C1 segment of cervical spinal cord (tissue), 14 donors: ENCODE measurements at places on chromosomes 3 and 15.

GRCh38 chr3:169659820-169660674 is 3.5 kb downstream of the MECOM start:
- no peak for DNase-seq

DNA sequence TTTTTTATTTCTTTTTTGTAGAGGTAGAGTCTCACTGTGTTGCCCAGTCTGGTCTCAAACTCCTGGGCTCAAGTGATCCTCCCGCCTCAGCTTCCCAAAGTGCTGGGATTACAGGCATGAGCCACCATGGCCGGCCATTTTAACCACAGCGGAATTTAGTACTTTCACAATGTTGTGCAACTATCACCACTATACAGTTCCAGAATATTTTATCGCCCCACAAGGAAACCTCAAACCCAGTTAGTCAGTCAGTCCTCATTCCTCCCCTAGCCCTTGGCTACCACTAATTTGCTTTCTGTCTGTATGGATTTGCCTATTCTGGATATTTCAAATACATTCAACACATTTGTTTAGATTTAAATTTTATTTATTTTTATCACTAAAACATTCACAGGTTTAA is 15.5 kb upstream of the HOMER2 start:
- no peak for DNase-seq

GRCh38 chr3:85270488-85270887 is 311.7 kb downstream of the CADM2 start:
- DNase-seq = no peak

GRCh38 chr15:36403351-36403750 is 176.1 kb upstream of the CDIN1 start:
- DNase-seq = no peak

- DNase-seq = no peak
Measured at GRCh38 chr3:41267975-41268640, 68.8 kb downstream of the CTNNB1 start.

GRCh38 chr3:188396900-188397299 is 242.9 kb downstream of the LPP start:
- DNase-seq = no peak

- DNase-seq = no peak
Measured at GRCh38 chr3:194623449-194624290, 9.5 kb downstream of the TMEM44 start.

- peak; percentile 49 for DNase-seq
Measured at GRCh38 chr3:55487381-55488241, 505 bp upstream of the WNT5A start.
